Inflammatory macrophage (primary cell): ENCODE measurements at places on chromosomes 5 and 9.

GRCh38 chr5:108232805-108233204, 149.1 kb downstream of the FBXL17 start:
- DNase-seq, result no peak

GRCh38 chr5:136135536-136135935, 2.9 kb downstream of the SMAD5 start:
- no peak for DNase-seq

GRCh38 chr5:389891-390622, 52.9 kb upstream of the EXOC3 start:
- DNase-seq, result no peak

GRCh38 chr5:165227515-165227914, 1722.1 kb downstream of the MAT2B start:
- DNase-seq, result no peak
